ENCODE measurements at places on chromosomes 11 and 22. TPM values are rescaled to one million over a fixed set of nuclear protein-coding genes. Genes with fewer than 3 reads are reported as not detected.

- no peak for DNase-seq
These were observed 9.6 kb upstream of the LMO1 start for GRCh38 chr11:8273287-8273686.

The C11orf87 gene
- total RNA-seq, result not detected

DNA sequence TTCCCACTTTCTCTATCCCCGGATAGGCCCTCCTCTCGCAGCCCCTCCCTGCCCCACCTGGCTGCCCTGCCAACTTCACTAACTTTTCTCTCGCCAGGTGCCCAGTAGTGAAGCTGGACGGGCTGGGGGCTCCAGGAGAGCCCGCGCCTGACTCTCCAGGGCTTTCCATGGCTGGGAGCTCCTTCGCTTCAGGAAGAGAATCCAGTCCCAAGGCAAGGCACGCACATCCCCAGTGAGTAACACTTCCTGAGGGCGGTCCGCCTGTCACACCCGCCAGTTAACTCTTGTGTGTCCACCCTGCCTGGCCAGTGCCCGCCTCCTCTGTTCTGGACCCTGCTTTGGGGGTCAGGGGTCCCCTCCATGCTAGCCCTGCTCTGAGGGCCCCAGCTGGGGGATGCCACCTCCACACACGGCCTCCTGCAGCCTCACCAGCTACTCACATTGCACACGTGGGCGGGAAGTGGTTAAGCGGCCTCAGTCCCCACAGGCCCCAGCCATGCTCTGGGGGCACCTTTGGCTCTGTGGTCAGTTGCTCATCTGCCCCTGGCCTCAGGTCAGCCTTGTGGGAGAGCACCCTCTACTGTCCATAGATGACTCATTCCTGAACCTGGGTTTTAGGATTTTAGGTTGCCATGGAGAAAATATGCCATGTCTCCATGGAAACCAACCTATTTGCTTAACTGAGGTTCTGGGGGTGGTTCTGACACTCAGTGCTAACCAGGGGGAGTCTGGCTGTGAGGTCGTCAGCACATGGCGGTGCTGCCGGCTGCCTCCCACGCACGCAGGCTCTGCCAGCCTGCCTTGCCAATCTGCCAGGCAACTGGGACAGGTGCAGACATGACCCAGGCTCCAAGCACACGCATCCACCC lies at the start of gene RIN1:
Gene RIN1, minus strand, starts transcription at position 201 of the 869 bp plus-strand sequence. Its CDS starts 32 bp downstream, at position 169.
- peak; percentile 66 for DNase-seq

DNA sequence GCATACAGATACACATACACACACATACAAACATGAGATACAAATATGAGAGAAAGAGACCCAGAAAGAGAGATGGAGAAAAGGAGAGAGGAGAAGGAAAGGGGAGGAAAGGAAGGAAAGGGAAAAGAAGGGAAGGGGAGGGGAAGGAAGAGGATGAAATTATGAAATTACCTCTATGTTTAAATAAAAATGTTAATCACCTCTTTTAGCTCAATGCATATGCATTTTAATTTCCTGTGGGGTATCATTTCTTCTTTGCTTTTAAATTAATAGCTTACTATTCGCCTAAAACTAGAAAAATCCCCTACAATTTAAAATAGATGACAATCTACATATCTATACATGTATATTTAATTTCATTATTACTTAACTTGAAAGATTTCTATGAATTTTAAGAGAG lies 958.0 kb upstream of the CNTN5 start:
- DNase-seq, result no peak

The RAG1 gene
- 1.0 TPM for total RNA-seq

The OR4D5 gene
- total RNA-seq, result not detected

DNA sequence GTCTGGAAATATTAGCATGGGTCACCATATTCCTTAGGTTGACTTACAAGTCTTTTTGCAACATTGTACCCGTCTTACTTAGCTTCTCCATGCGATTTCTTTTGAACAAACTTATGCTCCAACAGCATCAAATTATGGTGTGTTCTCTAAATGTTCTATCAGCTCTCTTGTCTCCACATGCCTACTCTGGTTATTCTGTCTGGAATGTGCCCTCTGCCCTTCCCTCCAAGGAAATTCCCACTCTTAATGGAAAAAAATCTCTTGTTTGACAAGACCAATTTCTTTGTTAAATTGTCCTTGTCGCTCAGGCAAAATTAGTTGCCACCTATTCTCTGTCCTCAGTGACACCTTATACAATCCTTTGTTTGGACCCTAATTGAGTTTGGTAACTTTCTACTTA lies 522.8 kb upstream of the LUZP2 start:
- no peak for DNase-seq

DNA sequence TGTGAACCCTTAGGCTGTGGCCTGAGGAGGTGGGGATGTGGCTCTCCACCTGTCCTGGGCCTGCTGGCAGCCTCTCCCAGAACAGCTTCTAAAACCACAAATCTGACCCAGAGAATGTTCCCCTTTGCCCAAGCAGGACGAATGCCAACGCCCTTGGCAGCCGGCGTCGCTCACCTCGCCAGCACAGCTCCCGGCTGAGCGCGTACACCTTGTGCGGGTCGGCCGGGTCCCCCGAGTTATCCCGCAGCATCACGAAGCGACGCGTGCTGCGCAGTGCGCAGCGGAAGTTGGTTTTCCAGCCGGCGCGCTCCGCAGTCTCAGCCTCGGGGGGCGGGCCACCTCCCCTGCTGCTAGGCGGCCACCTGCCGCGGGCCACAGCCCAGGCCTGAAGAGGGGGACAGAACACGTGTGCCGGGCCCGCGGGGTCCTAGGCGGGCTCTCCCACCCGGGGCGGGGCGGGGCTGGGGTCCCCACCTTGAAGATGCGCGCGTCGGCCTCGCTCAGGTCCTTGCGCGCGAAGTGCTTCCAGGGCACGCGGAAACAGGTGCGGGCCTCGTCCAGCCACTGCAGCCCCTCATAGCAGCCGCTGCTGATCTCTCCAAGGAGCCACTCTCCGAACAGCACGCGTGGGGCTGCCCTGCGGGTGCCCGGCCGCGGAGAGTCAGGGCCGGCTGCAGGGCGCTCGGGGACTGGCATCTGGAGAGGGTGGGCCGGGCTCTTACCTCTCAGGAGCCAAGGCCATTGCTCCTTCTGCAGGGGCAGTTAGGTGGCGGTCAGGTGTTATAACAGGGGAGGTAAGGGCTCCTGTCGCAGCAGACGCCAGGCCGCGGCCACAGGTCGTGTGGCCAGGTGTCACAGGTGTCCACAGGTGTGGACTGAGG lies 887 bp downstream of the IRF7 start:
- DNase-seq, result no peak

- no peak for DNase-seq
These were observed 1.1 kb downstream of the TTLL12 start for GRCh38 chr22:43185860-43186261.

DNA sequence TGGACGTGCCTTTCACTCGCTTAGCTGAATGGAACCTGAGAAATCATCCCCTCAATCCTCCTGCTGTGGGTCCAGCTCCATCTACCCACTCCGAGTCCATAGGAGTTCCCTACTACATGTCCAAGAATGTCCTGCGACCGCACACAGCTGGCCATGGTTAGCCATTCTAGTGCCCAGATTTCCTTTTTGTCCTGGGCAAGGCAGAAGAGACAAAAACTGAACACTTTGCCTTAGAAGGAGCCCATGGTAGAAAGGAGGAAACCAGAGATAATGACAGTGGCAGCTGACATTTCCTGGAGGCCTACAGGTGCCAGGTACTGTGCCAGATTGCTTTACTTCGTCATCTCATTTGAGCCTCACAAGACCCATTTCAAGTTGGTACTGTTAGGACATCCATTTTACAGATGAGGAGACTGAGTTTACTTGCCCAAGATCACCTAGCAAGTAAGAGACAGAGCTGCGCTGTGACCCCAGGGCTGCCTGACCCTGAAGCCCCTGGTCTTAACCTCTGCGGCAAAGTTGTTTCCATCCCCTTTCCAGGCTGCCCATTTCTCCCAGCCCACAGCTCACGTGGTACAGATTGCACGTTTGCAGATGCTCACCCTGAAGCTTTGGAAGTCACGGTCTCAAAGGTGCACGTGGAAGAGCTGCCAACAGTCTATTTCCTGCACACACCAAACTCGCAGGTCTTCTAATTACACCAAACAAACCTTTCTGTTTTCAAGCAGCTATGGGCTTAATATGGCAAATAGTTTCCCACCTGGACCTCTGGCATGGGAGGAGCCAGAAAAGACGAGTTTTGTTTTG lies 112.7 kb downstream of the ZBTB16 start:
- DNase-seq, result no peak

The GVQW3 gene
- total RNA-seq, result 0.87 TPM

The APOA1 gene
- total RNA-seq, result not detected

GRCh38 chr11:82703796-82704195 lies 29.9 kb downstream of the FAM181B start:
- no peak for DNase-seq

- no peak for DNase-seq
These were observed 415.1 kb downstream of the SOX6 start for GRCh38 chr11:15941206-15941770.

DNA sequence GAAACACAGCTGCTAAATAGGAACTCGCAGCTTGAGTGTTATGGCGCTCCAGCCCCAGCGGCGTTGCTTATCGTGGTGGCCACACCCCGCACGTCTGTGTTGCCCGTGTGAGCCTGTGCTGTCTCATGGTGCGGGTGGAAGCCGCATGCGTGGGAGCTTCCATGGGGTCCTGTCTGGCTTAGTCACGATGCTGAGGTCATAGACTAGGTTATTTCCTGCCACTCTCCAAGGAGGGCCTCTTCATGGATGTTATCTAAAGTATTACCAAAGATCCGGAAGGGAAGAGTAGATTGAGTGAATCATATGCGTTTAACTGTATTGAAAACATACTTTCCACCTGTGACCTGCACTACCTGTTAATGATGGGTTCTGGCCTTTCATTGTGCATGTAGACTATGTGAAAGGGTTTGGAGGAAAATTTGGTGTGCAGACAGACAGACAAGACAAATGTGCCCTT lies 21.7 kb downstream of the CTTN start:
- DNase-seq, result no peak

DNA sequence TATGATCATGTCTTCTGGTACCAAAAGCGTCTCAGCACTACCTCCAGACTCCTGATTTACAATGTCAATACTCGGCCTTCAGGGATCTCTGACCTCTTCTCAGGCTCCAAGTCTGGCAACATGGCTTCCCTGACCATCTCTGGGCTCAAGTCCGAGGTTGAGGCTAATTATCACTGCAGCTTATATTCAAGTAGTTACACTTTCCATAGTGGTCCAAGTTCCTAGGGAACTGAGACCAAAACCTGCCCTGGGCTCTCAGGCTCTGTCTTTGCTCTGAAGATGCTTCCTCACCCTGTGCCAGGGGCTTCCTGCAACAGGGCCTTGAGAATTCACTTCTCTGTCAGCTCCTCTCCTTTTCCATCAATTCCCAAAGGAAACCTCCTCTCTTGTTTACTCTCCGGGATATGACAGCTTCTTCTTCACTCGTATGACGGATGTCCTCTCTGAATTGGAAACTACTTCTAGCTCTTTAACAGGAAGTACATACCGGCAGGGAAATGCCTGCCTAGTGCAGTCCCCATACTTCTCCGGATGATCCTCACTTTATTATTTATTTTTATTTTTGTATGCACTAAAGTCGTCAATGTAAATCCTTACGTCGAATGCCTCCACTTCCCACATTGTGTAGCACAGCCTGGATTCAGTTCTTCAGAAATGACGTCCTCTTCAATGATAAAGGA lies 29.6 kb upstream of the PRAME start:
- no peak for DNase-seq

DNA sequence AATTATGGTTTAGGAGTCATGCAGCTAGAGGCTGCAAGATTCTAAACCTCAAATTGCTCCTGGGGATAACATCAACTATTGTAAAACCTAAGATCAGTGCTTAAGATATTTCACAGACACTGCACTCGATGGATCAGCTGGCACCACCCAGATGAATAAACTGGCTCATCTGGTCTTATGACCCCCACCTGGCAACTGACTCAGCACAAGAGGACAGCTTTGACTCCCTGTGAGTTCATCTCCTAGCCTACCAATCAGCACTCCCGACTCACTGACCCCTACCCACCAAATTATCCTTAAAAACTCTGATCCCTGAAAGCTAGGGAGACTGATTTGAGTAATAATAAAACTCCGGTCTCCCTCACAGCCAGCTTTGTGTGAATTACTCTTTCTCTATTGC lies 782 bp upstream of the TTC12 start:
- DNase-seq, result no peak

DNA sequence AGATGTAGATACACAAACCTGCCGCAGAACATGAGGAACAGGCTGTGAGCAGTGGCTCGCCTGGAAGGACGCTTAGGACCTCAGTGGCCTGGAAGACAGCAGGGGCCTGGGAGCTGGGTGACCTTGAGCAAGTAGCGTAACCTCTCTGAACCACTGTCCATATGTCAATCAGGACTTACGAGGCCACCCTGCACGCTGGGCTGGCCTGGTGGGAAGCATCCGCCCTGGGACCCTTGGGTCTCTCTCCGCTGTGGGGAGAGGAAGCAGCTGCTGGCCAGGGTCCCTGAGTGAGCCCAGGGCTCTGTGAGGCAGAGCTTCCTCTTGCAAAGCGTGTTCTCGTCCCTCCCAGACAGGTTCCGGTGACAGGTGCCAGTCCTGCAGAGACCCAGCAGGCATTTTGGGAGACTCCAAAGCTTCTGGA lies 14.0 kb upstream of the EHD1 start:
- no peak for DNase-seq

The OR6A2 gene
- total RNA-seq, result 0.07 TPM

- peak; percentile 59 for DNase-seq
These were observed 5.6 kb downstream of the PLAAT3 start for GRCh38 chr11:63608353-63609345.

- no peak for DNase-seq
These were observed 955.5 kb upstream of the CHORDC1 start for GRCh38 chr11:91178366-91178765.

The AMPD3 gene
- total RNA-seq, result 5.4 TPM

The SYTL2 gene
- total RNA-seq, result 25.7 TPM

GRCh38 chr11:112364962-112365481 lies 104.4 kb upstream of the PLET1 start:
- DNase-seq, result no peak

- no peak for DNase-seq
These were observed 648 bp downstream of the DLG2 start for GRCh38 chr11:85626496-85626895.

All from epithelial cell of proximal tubule (primary cell).